ENCODE measurements at places on chromosomes 6 and 20. TPM values are rescaled to one million over a fixed set of nuclear protein-coding genes. Genes with fewer than 3 reads are reported as not detected.
A peak's percentile ranks its signal among the peaks of the same experiment; 100 is the strongest.

GRCh38 chr6:11772109-11772825 lies 6.3 kb downstream of the ADTRP start:
- no peak overlapping the region for H3K4me3 ChIP-seq
- no peak overlapping the region for H3K27ac ChIP-seq
- no peak for DNase-seq
- H3K36me3 ChIP-seq = no peaks in the 10 kb centered on the region

DNA sequence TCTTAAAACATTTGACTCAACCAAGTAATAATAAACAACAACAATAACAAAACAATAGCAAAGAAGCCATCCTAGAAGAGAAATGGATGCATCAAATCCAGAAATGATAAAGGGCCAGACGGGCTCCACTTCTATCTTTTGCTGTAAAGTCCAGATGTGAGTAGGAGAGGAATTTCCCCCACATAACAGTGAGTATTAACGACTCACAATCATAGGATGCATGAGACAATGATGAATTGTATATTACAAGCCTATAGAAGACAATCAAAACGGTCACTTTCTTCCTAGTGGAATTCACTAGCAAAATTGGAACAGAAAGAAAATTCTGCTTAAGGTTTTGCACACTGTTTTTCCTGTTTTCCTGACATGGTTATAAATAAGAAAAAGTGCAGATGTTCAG lies 97.0 kb upstream of the PREP start:
- no peaks in the 10 kb centered on the region for H3K36me3 ChIP-seq
- DNase-seq = no peak
- H3K27me3 ChIP-seq = no peaks in the 10 kb centered on the region
- no peak overlapping the region for H3K27ac ChIP-seq

- no peak overlapping the region for H3K27ac ChIP-seq
- no peak overlapping the region for H3K4me3 ChIP-seq
- H3K36me3 ChIP-seq = no peaks in the 10 kb centered on the region
- no peaks in the 10 kb centered on the region for H3K4me1 ChIP-seq
- H3K27me3 ChIP-seq = no peaks in the 10 kb centered on the region
- DNase-seq = no peak
These were observed 417.0 kb upstream of the JAG1 start for GRCh38 chr20:11090751-11091150.

DNA sequence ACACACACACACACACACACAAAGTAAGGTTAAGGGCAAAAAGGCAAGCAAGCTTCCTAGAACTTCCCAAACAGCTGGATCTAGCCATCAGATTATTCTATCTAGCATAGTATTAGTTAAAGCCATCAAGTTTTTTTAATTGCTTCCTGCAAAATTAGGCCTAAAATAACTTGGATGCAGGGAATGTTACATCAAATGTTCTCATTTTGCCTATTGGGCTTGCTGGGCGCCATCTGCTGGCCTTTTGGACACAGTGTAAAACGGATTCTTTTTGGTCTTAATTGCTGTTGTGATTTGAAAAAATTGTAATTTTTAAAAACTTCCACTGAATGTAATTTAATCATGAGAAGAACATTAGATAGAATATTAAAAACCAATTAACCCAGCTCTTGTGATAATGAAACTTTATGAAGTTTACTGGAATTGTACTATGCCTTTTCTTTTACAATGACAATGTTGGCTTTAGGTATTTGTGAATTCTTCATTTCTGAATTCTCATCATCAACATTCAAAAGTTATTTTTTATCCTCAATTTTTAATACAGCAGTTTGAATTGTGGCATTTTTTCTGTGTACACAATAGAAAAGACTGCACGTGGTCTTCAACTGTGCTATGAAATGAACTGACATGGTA lies 6.8 kb downstream of the MKKS start:
- peaks cover 3% of the 10 kb centered on the region for H3K36me3 ChIP-seq
- H3K27ac ChIP-seq = no peak overlapping the region
- no peaks in the 10 kb centered on the region for H3K27me3 ChIP-seq
- no peak overlapping the region for H3K4me3 ChIP-seq
- H3K4me1 ChIP-seq = no peaks in the 10 kb centered on the region

DNA sequence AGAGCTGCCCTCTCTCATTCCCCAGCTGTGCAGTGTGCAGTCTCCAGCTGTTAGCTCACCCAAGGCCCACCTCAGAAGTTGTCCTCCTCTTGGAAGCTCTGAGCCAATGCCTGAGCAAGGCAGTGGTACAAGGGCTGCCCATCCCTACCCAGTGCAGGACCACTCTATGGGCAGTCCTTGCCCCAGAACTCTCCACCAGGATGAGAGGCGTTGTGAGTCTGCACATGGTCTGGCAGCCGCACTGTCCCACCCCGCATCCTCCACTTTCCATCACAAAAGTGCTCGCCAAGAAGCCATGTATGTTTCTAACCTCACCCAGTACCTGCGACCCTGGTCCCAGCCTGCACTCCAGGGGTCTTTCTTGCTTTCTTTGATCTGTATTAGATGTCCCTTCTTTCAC lies 175.1 kb upstream of the PMEPA1 start:
- H3K36me3 ChIP-seq = no peaks in the 10 kb centered on the region
- DNase-seq = no peak
- H3K27ac ChIP-seq = no peak overlapping the region

- no peak for DNase-seq
- H3K27me3 ChIP-seq = no peaks in the 10 kb centered on the region
- H3K27ac ChIP-seq = no peak overlapping the region
- peaks cover 24% of the 10 kb centered on the region for H3K36me3 ChIP-seq
- peaks cover 37% of the 10 kb centered on the region for H3K4me1 ChIP-seq
These were observed 9.6 kb downstream of the JARID2 start for GRCh38 chr6:15255481-15255880.

DNA sequence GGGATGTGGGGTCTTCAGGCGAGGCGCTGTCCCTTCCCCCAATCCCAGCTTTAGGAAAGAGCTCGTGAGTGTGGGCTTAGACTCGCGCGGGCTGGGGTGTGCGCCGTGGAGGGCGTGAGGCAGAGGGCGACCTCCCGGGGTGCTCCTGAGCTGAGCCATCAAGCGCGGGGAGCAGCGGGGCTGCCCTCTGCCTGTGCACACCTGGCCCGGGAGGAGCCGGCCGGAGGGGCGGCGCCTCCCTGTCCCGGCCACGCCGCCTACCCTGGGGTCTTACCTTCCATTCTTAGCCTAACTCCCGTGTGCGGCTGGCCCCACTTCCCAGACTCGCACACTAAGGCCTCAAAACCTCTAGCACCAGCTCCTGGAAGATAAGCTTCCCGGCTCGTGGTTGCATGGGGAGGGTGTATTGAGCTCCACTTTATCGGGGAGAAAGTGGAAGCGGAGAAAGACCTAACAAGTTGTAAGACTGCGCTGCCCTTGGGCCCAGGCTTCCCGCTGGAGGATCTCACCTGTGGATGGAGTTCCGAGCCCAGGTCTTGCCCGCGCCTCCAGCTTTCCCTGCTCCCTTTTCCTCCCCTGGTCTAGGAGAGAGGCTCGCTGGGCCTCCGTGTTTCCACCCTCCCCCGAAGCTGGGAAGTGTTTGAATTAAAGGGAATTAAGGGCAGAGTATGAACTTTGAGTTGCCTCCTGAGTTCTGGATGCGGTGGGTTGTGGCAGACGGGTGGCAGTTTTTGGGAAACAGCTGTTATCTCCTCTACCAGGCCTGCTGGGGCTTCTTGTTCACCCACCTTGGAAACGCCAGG lies 1.2 kb downstream of the DNMT3B start:
- peaks cover 18% of the 10 kb centered on the region for H3K4me1 ChIP-seq
- peaks cover 19% of the 10 kb centered on the region for H3K36me3 ChIP-seq
- H3K27ac ChIP-seq = peak overlapping the region; percentile 62
- no peak for DNase-seq

- peak overlapping the region; percentile 9 for H3K27ac ChIP-seq
- no peaks in the 10 kb centered on the region for H3K27me3 ChIP-seq
- H3K4me1 ChIP-seq = no peaks in the 10 kb centered on the region
- no peaks in the 10 kb centered on the region for H3K36me3 ChIP-seq
These were observed 902 bp downstream of the ZNF337 start for GRCh38 chr20:25695532-25696370.

GRCh38 chr6:63634630-63635029 lies 972 bp upstream of the PHF3 start:
- H3K4me1 ChIP-seq = peaks cover 2% of the 10 kb centered on the region
- DNase-seq = no peak
- H3K4me3 ChIP-seq = no peak overlapping the region
- peaks cover 13% of the 10 kb centered on the region for H3K27me3 ChIP-seq
- H3K36me3 ChIP-seq = no peaks in the 10 kb centered on the region

- H3K4me1 ChIP-seq = no peaks in the 10 kb centered on the region
- no peak for DNase-seq
- H3K4me3 ChIP-seq = no peak overlapping the region
- H3K36me3 ChIP-seq = no peaks in the 10 kb centered on the region
These were observed 627.6 kb downstream of the MMUT start for GRCh38 chr6:48835421-48835958.

GRCh38 chr6:27693766-27694546 lies 218.2 kb downstream of the OR2B2 start:
- peak overlapping the region; percentile 40 for H3K27ac ChIP-seq
- H3K36me3 ChIP-seq = no peaks in the 10 kb centered on the region
- DNase-seq = no peak
- H3K4me1 ChIP-seq = no peaks in the 10 kb centered on the region

GRCh38 chr20:24108581-24108980 lies 120.0 kb upstream of the GGTLC1 start:
- H3K4me3 ChIP-seq = no peak overlapping the region
- DNase-seq = no peak
- no peak overlapping the region for H3K27ac ChIP-seq
- H3K27me3 ChIP-seq = no peaks in the 10 kb centered on the region

- H3K4me3 ChIP-seq = no peak overlapping the region
- H3K27ac ChIP-seq = no peak overlapping the region
- H3K27me3 ChIP-seq = no peaks in the 10 kb centered on the region
- 0 out of 2 replicates have a peak, but pooled peaks cover 4% of the 10 kb centered on the region for H3K36me3 ChIP-seq
These were observed 4.1 kb downstream of the TRPC4AP start for GRCh38 chr20:35088231-35089145.

GRCh38 chr20:37776049-37776448 lies 82.2 kb downstream of the CTNNBL1 start:
- no peak overlapping the region for H3K27ac ChIP-seq
- no peaks in the 10 kb centered on the region for H3K27me3 ChIP-seq
- H3K36me3 ChIP-seq = no peaks in the 10 kb centered on the region

GRCh38 chr6:121522265-121522664 lies 86.8 kb downstream of the GJA1 start:
- peaks cover 13% of the 10 kb centered on the region for H3K4me1 ChIP-seq
- no peak for DNase-seq
- H3K27me3 ChIP-seq = no peaks in the 10 kb centered on the region
- no peak overlapping the region for H3K27ac ChIP-seq
- no peaks in the 10 kb centered on the region for H3K36me3 ChIP-seq

DNA sequence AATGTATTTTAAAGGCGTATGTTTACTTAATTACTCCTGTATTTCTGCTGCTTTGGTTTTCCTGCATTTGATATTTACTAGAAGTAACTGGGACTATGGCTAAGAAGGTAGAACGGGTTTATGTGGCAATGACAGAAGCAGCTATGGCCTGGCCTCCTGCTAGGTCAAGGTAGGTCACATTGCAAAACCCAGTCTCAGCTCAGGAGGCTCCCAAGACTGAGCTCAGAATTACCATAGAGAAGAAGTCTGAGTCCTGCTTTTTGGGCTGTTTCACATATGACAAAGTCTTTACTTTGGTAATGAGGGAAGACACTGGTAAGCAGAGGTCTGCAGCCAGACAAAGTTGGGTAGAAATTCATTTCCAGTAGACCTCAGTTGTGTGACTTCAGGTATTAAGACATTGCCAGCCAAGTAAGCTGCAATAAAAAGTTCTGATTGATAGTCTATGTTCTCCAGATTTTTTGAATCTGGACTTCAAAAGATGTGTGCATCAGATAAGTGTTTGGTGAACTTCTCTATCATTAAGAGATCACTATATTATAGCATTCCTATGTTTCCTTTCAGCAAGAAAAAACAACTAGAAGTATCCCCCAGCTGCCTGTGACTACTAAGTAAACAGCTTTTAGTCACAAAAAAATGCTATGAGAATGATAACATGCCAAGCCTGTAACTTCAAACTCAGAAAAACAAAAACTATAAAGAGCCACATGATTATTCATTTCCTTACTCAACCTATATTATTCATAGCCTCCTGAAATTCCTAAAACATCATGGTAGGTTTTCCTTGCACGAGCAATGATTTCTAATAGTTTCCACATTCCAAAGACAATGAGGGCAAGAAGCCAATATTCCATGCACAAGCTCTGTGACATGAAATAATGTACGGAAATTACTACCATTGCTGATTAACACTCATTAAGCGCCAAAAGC lies 312.3 kb downstream of the HAO1 start:
- no peak for DNase-seq
- H3K36me3 ChIP-seq = no peaks in the 10 kb centered on the region
- no peak overlapping the region for H3K4me3 ChIP-seq
- H3K4me1 ChIP-seq = no peaks in the 10 kb centered on the region
- no peaks in the 10 kb centered on the region for H3K27me3 ChIP-seq
- H3K27ac ChIP-seq = no peak overlapping the region

- no peaks in the 10 kb centered on the region for H3K27me3 ChIP-seq
- H3K27ac ChIP-seq = no peak overlapping the region
- no peaks in the 10 kb centered on the region for H3K4me1 ChIP-seq
- no peak overlapping the region for H3K4me3 ChIP-seq
- DNase-seq = no peak
These were observed 16.1 kb upstream of the STK38 start for GRCh38 chr6:36563237-36563927.

DNA sequence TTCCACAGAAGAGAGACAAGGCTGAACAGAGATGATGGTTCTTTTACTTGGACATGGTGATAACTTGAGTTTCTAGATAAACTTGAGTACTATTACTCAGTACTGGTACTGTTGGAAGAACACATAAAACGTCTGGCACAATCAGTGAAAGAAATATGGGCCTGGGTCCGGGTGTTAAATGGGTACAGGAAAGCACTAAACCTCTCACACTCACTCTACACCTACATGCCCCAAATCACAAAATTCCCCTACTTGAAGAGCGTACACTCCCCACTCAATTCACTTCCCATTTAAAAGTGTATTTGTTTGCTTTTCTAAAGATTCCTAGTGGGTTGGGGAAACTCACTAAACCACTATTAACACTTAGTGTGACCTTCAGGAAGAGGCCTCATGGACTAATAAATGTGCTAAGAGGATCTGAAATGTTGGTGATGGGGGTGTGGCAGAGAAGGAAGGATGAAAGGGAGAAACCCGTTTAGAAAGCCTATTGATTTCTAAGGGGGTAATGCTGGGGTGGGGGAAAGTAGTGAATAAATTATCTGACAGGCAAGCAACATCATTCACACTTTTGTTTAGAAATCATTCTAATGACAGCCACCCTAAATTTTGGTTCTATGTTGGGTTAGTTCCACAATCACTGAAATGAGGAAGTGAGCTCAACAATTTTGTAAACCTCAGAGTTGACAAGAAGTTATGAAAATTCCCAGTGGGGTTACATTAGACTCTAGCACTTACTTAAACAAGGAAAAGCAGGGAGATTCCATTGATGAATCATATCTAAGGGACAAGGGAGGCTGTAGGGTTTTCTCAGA lies 222.6 kb upstream of the MARCKS start:
- no peak for DNase-seq
- H3K36me3 ChIP-seq = no peaks in the 10 kb centered on the region
- no peaks in the 10 kb centered on the region for H3K27me3 ChIP-seq
- H3K4me3 ChIP-seq = no peak overlapping the region

GRCh38 chr6:31614684-31615578 lies at the start of gene AIF1:
Gene AIF1 (plus strand): TSS chr6:31615234. CDS start chr6:31615330, 96 bp downstream.
- H3K4me3 ChIP-seq = no peak within 1 kb of the TSS
- no peak within 1 kb of the TSS for H3K27ac ChIP-seq
- H3K4me1 ChIP-seq = peaks cover 12% of the 10 kb centered on the region
- H3K27me3 ChIP-seq = no peaks in the 10 kb centered on the region

WFDC12 gene
- not detected for total RNA-seq

BMP2 gene
- total RNA-seq = 3.6 TPM

PTP4A1 gene
- 75.6 TPM for total RNA-seq

PSMA7 gene
- total RNA-seq = 361 TPM

PNISR gene
- total RNA-seq = 134 TPM

ZSCAN26 gene
- total RNA-seq = 8.2 TPM

ZBTB24 gene
- total RNA-seq = 21.0 TPM

TRMT6 gene
- total RNA-seq = 23.3 TPM

LCA5 gene
- total RNA-seq = 3.6 TPM

Measured in H1 (cell line).